Right kidney (tissue), 9 donors: ENCODE measurements at places on chromosomes 1 and 21.

- DNase-seq: no peak
Observed at GRCh38 chr1:11767922-11768704, 6.1 kb downstream of the C1orf167 start.

GRCh38 chr1:61442544-61442943, 282.4 kb downstream of the TM2D1 start:
- no peak for DNase-seq

DNA sequence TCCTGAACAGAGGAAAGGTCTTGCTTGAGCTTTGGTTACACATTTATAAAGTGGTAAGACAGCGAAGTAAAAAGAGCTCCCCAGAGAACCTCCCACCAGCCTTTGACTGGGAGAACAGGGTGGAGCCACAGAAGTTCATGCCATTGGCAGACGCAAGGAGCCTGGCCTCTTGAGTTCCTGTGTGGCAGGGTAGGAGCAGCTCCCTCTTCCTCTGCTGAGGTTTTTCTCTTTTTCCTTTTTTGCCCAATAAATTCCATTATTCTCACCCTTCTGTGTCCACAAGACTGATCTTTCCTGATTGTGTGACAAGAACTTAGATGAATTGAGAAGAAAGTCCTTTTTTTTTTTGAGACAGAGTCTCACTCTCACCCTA, 4.3 kb downstream of the THEM4 start:
- DNase-seq: no peak

DNA sequence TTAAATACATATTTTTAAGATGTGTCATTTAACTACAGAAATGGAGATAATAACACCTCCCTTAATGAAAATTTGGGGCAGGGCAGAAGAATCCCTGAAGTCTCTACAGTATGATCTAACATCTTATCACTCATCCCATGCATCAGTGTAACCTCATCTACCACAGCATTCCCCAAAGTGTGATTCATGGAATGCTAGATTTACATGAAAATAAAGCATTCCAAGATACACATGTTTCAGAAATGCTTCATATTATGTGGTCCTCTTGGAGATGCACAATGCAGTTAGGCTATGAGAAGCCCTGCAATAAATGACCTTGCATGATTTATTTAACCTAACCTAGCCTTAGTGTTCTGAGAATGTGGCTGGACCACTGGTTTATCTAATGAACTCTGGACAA, 166.9 kb upstream of the SYT6 start:
- DNase-seq: no peak

- no peak for DNase-seq
Observed at GRCh38 chr1:62724430-62724829, 36.2 kb upstream of the DOCK7 start.

DNA sequence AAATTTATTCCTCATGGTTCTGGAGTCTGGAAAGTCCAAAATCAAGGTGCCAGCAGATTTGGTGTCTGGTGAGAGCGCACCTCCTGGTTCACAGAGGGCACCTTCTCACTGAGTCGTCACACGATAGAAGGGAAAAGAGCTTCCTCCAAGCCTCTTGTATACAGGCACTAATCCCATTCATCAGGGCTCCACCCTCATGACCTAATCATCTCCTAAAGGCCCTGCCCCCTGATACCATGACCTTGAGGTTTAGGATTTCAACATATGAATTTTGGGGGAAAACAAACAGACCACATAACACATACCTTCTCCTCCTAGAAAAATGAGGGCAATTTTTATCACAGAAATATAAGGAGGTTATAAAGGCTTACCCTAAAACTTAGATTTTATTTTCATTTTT, 88.0 kb upstream of the NFIA start:
- no peak for DNase-seq
